CD4-positive, alpha-beta T cell treated with Interleukin-15 for 1 hour (primary cell): ENCODE measurements at places on chromosomes 5 and 9.

DNA sequence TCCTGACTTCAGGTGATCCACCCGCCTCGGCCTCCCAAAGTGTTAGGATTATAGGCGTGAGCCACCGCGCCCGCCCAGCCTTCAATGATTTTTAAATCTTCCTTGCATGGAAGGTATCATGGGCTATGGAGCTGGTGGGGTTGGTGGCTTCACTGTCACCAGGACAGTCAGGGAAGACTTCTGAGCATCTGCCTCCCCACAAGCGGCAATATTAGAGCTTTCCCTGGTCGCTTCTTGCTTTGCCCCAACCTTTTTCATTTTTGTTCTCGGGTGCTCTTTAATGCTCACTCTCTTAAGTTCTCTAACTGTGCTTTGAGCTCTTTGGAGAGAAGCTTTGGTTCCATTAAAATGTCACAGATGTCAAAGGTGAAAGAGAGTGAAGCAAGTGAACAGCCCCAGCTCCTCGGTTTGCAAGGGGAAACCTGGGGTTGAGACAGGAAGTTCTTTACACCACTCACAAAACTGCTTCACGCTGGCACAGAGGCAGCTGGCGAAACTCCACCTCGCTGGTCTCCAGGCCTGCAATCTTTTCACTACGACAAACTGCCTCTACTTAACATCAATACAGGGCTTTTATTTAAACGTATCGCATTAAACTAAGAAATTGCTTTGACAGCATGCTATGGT is 142.5 kb upstream of the RETREG1 start:
- DNase-seq, result no peak

DNA sequence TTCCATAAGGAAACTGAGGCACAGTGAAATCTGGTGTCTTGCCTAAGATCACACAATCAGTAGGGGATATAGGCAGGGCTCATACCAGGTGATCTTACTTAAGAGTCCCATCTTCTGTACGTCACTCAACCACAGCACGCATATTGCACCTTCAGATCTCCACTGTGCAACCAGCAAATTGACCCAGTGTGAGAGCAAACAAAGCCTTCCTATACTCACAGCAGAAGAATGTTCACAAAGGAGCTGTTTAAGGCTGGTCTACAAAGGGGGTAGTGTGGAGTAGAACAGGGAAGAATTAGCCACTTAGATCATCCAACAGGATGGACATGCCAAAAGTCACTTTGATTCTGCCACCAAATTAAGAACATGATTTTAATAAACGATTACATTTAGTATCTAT is 305.9 kb downstream of the SLIT3 start:
- no peak for DNase-seq

DNA sequence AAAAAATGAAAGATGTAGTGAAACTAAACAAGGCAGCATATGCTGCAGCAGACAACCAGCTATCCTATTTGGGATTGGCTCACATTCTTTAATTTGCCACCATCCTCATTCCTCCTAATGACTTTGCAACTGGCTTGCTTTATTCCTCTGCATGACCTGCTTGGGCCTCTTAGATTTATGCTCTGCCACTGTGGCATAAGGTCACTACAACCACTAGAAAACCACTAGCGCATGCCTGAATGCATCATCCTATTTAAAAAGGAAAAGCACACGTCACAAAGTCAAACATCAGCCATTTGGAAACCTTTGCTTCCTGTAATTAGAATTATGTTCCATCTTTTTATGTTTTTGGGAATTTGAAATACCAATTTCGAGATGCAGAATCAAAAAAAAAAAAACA is 40.8 kb upstream of the CCDC152 start:
- DNase-seq, result no peak

DNA sequence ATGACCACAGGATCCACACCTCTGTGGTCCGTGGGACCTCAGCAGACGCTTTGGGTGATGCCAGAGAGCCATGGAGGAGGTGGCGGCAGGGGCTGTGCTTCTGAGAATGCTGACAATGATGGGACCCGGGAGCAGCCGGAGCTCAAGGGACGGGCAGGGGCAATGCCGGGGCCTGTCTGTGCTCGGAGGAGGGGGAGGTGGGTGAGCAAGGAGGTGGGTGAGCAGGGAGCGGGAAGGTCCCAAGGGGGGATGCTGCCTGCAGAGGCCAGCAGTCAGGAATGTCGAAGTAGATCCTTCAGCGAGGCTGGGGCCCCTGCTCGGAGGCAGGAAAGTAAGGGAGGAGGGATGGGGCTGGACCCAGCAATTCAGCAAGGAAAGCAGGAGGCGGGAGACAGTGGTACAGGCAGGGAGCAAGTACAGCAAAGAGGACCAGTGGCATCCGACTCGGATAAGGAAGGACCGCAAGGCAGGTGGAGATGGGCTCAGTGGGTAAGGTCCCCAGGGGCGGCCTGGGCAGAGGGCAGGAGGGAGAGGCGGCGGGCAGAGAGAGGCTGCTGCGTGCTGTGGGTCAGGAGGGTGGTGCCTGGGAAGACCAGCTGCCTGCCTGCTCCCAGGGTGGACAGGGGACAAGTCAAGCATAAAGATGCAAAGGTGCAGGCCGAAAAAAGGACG is 49.0 kb downstream of the ADAMTS2 start:
- peak; percentile 11 for DNase-seq

DNA sequence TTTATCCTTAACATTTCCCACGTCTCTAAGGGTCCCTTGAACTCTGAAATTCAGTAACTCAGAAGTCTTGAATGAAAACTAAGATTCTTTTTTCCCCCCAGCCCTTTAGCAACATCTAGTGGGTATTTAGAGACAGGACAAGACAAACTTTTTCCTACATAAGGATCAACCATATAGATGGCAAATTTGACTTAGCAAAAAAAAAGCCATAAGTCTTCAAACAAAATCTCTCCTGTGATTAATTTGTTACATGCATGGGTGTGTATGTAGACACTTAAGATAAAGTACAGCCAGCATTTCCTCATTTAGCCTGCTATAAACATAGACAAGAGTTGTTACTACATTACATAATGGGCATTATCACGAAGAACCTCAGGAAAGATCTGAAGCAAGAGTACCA is 29.1 kb upstream of the ANKRD31 start:
- no peak for DNase-seq

DNA sequence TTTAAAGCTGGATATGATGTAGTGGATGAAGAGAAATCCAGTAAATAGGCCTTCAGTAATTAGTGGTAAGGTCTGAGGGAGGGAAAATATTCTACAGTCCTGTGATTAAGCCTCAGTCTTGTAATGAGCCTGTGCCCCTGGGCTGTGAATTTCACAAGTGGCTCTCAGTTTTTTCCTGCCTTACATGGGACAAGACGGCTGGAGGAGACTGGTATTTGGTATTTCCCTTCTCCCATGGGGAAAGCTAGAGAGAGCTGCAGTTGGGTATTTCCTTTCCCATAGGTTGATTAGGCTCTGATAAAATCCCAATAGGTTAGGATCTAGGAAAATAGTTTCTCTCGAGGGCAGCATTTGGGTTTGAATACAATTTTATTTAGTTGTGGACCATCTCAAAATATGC is 62.2 kb upstream of the GNA14 start:
- no peak for DNase-seq

GRCh38 chr5:54772231-54772630 is 213.2 kb downstream of the ESM1 start:
- DNase-seq, result no peak

- no peak for DNase-seq
Measured at GRCh38 chr5:148474025-148474511, 90.3 kb downstream of the FBXO38 start.

- no peak for DNase-seq
Measured at GRCh38 chr5:133731951-133732350, 119.6 kb upstream of the FSTL4 start.

DNA sequence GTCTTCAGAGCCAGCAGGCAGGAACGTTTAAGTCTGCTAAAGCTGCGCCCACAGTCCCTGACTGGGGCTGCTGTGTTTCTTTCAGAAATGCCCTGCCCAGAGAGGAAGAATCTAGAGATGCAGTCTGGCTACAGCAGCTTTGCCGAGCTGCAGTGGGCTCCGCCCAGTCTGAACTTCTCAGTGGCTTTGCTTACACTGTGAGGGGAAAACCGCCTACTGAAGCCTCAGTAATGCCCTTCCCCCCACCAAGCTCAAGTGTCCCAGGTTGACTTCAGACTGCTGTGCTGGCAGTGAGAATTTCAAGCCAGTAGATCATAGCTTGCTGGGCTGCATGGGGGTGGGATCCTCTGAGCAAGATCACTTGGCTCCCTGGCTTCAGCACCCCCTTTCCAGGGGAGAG is 78.4 kb downstream of the SREK1 start:
- DNase-seq, result no peak

- DNase-seq, result no peak
Measured at GRCh38 chr5:61817472-61818326, 485.6 kb downstream of the ZSWIM6 start.

- no peak for DNase-seq
Measured at GRCh38 chr9:16824545-16825330, 45.7 kb downstream of the BNC2 start.

DNA sequence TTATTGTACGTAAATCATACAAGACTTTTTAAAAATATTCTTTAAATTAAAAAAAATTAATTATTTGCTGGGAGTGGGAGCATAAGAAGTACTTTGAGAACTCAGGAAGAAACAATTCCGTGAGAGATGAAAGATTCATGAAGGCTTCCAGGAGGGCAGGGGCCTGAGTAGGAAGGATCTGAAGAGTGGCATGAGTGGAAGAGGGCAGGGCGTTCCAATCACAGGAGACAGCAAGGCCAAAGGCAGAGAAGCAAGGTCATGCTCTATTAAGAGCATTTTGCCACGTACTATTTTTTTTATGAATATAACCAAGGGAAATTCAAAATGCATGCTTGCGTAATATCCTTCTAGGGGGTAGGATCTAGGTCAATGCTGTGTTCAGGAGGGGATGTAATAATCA is 265.5 kb downstream of the ZNF608 start:
- no peak for DNase-seq

DNA sequence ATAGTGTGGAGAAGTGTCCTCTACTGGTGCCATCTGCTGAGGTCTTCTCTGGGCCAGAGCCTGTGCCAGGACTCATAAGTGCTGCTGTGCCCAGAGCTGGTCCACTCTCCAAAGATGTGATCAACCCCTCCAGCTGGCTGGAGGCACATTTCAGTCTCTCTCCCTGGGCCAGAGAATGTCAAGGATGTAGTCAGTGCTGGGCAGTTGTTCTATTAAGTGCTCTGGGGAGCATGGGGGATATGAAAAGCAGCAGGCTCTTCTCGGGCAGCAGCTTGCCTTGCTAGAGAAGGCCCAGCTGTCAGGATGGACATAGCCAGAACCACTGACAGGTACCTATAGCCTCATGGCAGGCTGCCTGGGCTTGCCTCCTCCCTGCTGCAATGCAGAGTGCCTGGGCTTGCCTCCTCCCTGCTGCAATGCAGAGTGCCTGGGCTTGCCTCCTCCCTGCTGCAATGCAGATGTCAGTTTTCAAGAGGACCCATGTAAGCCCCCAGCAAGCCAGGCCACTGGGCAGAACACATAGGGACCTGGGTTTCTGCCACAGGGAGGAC is 157.2 kb upstream of the PANK3 start:
- no peak for DNase-seq

DNA sequence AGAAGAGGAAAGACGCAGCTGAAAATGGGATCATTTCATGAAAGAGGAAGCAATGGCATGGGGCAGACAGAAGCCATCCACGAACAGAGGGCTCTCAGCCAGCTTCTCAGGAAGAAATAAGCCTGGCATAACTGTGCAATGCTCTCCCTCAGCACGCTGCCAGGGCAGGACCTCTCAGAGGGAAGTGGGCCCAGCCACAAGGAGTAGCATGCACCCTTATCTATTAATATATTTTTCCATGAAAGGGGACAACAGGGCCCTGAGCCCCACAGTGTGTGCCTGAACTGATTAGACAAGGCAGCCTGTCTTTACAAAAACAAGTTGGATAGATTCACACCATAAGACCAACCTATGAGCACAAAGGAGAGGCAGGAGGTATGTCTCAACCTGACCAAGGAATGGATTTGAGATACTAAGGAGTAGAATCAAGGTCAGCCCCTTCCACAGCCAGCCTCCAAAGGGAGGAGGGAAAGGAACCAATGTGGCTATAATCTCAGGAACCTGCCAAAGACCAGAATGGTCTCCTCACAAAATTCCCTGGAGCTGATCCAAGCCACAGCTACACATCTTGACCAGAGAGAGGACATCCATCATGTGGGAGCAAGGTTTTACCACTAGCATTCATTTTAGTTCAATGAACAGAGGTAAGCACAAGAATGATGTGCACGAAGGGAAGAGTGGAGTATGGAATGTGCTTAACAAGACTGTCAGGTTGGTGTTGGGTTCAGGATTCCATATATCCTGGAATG is 154.8 kb downstream of the SIL1 start:
- DNase-seq, result no peak
